ENCODE measurements at places on chromosomes 2 and 18. TPM values are rescaled to one million over a fixed set of nuclear protein-coding genes. Genes with fewer than 3 reads are reported as not detected.

CCDC74B gene
- total RNA-seq = 5.6 TPM

TMEFF2 gene
- not detected for total RNA-seq

PTRHD1 gene
- total RNA-seq = 18.8 TPM

FEZ2 gene
- total RNA-seq = 71.7 TPM

LANCL1 gene
- 71.9 TPM for total RNA-seq

IL1R1 gene
- 278 TPM for total RNA-seq

RAD51AP2 gene
- total RNA-seq = not detected

HRH4 gene
- total RNA-seq = 0.11 TPM

DPP4 gene
- 81.0 TPM for total RNA-seq

REG1A gene
- total RNA-seq = not detected

MSH6 gene
- 58.6 TPM for total RNA-seq

ROCK1 gene
- total RNA-seq = 62.3 TPM

ZNF2 gene
- 6.7 TPM for total RNA-seq

CHRND gene
- total RNA-seq = not detected

WIPF1 gene
- 40.9 TPM for total RNA-seq

UPP2 gene
- 0.13 TPM for total RNA-seq

DBI gene
- total RNA-seq = 76.6 TPM

C1GALT1C1L gene
- total RNA-seq = 1.8 TPM

TDRD15 gene
- total RNA-seq = under 0.01 TPM

TXNDC9 gene
- total RNA-seq = 94.6 TPM

ANKRD30B gene
- not detected for total RNA-seq

ABCG5 gene
- total RNA-seq = not detected

ZEB2 gene
- total RNA-seq = 139 TPM

SNTG2 gene
- not detected for total RNA-seq

SETBP1 gene
- 23.8 TPM for total RNA-seq

MRPL33 gene
- 88.6 TPM for total RNA-seq

REG3A gene
- not detected for total RNA-seq

CLEC4F gene
- not detected for total RNA-seq

CCDC102B gene
- total RNA-seq = 1.3 TPM

SCYGR4 gene
- 0.11 TPM for total RNA-seq

IL36RN gene
- not detected for total RNA-seq

SCYGR6 gene
- total RNA-seq = not detected

FAM228A gene
- total RNA-seq = 0.43 TPM

LYPD6 gene
- total RNA-seq = 0.52 TPM

CNDP1 gene
- 0.11 TPM for total RNA-seq

TMBIM1 gene
- total RNA-seq = 339 TPM

TANC1 gene
- 31.6 TPM for total RNA-seq

ELOA2 gene
- not detected for total RNA-seq

CXCR1 gene
- total RNA-seq = not detected

CIB4 gene
- total RNA-seq = not detected

PROKR1 gene
- 0.11 TPM for total RNA-seq

PDE11A gene
- total RNA-seq = 0.22 TPM

IL18R1 gene
- 4.2 TPM for total RNA-seq

CYP1B1 gene
- 860 TPM for total RNA-seq

GALNT13 gene
- 0.13 TPM for total RNA-seq

COL4A3 gene
- not detected for total RNA-seq

NOL4 gene
- not detected for total RNA-seq

EPHA4 gene
- total RNA-seq = 24.6 TPM

IFIH1 gene
- total RNA-seq = 12.2 TPM

All from articular chondrocyte of knee joint (primary cell).